NB4 (cell line): ENCODE measurements at places on chromosomes 16 and 17.
A peak's percentile ranks its signal among the peaks of the same experiment; 100 is the strongest.

- DNase-seq, result no peak
These were observed 149.6 kb downstream of the WWOX start for GRCh38 chr16:78249056-78249455.

GRCh38 chr17:78888941-78889518 is 14.0 kb downstream of the CEP295NL start:
- DNase-seq, result no peak

GRCh38 chr16:71726476-71727315 is 2.2 kb upstream of the PHLPP2 start:
- peak; percentile 29 for DNase-seq

DNA sequence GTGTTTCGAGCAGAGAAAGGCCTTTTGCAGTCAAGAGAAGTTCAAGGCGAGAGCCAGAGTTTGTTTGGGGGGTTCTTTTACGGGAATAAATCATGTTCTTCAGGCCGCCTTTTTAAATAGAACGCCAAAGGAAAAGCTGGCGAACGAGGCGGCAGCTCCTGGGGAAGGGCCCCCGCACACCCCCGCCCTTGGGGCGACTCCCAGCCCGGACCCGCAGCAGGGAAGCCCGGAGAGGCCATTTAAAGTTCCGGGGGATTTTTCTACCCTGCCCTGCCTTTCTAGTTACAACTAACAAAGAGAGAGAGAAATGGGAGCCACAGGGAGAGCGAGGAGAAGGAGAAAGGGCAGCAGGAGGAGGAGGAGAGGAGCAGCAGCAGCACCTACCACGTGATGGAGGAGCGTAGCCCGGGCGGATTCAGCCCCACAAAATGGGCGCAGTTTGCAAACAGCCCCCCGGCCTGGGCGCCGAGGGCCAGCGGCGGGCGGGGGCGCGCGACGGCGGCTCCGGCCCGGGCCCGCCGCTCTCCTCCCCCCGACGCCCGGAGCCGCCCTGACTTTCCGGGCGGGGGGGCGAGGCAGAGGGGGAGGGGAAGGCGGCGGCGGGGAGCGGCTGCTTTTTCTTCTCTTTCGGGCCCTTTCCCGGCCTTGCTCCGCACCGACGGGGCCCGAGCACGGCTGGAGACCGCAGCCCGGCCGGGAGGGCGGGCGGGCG is 634 bp downstream of the KANSL1 start:
- peak; percentile 88 for DNase-seq

DNA sequence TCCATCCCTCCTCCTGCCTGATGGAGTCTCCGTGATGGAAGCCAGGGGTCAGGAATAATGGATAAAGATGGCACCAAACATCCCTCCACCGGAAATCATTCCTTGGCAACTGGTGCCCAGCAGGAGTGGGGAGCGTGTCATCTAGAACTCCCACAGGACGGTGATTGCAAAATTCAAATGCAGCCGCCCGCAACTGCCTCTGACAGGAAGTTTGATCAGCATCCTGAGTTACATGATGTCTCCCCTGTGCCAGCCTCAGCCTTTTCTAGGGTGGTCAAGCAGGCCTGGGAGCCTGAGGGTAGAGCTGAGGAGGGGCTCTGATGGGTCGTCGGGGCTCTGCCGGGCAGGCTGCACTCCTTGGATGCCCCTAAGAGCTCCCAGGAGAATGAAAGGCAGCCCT is 52.8 kb downstream of the GSG1L start:
- DNase-seq, result peak; percentile 80

GRCh38 chr16:19375561-19376158 is 42.0 kb upstream of the TMC5 start:
- peak; percentile 57 for DNase-seq

DNA sequence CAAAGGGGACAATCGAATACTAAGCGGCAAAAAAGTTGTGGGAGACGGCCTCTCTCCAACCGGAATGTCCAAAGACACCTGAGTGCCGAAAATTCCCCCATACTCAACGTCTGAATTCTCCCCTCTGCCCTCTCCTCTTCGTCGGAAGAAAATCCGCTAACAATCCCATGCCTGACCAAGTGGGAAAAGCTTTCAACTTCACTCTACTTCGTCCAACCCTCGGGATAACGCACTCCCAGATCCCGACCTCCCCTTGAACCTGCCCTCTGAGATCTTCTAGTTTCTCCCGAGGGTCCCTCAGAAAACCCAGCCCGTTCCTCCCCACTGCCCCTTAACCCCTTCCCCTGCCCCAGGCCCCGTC is 961 bp downstream of the AMFR start:
- DNase-seq, result peak; percentile 12

GRCh38 chr16:3431779-3432219 is 11.5 kb downstream of the ZNF597 start:
- DNase-seq, result peak; percentile 90

DNA sequence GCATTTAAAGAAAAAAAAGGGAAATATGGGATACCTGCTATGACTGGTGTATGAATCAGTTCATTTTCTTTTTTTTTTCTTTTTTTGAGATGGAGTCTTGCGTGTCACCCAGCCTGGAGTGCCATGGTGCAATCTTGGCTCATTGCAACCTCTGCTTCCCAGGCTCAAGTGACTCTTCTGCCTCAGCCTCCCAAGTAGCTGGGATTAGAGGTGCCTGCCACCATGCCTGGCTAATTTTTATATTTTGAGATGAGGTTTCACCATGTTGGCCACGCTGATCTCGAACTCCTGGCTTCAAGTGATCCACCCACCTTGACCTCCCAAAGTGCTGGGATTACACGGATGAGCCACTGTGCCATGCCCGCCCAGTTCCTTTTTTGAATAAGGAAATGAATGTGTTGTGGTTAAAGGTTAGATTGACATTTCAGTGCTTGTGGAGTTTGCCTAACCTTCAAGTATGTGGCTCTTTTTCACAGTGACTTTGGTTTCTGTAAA is 7.7 kb downstream of the HAPSTR1 start:
- DNase-seq, result peak; percentile 71

DNA sequence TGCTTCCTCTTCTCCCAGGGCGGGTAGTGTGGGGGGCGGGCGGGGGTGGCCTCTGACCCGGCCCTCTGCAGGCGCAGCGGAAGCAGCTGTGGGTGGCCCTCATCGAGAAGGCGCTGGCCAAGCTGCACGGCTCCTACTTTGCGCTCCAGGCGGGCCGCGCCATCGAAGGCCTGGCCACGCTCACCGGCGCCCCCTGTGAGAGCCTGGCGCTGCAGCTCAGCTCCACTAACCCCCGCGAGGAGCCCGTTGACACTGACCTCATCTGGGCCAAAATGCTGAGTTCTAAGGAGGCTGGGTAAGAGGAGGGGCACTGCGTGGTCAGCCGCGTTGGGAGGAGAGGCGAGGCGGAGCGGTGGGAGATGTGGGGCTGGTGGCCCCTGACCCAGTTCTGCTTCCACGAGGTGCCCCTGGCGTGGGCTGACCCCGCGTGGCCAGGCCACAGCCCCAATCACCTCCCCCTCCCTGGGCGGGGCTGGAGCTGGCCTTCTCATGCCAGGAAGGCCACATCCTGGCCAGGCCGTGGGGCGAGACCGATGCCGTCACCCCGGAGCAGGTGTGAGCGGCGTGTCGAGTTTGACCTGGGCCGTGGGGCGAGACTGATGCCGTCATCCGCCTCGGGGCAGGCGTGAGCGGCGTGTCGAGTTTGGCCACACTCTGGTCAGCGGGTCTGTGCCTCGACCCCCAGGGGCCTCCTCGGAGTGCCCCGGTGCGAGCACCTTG is 10.5 kb upstream of the PRR35 start:
- DNase-seq, result no peak
